ENCODE measurements at places on chromosomes 5 and 9.

DNA sequence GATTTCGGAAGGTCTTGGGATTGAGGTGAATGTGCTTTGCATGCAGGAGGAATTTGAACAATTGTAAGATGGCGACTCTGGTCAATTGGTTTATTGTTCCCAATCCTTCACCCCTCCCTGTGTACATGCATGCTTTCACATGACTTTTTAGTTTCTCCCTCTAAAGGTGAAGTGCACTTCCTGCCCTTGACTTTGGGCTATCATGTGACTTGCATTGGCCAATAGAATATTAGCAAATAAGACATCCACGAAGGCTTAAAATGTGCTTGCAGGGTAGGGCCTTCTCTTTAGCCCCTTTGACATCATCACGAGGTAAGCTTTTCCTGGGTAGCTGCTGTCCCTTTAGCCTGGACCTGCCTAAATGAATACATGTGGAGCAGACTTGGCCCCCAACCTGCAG is 8.1 kb upstream of the ZBTB43 start:
- DNase-seq = no peak

DNA sequence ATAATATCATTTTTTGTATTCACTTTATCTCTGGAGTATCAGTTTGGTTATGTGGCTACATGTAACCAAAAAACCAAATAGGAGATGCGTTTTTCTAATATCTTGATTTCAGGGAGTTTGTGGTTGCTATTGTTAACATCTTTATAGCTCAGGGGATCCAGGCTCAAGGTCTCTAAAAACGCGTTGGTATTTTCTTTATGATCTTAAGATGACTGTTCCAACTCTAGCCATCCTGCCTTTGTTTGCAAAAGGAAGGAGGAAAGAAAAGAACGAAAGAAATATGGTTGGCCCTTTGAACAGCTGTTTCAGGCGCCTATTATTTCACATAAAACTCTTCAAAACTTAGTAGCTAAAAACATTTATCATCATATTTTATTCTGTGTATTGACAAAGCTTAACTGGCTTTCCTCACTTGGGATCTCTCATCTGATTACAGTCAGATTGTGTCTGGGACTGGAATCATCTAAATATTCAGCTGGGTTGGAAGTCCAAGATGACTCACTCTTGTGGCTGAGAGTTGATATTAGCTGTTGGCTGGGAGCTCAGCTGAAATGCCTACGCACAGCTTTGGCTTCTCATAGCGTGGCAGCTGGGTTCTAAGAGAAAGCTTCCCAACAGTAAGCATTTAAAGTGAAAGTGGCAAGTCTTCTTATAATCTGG is 60.1 kb downstream of the FAM174A start:
- no peak for DNase-seq

DNA sequence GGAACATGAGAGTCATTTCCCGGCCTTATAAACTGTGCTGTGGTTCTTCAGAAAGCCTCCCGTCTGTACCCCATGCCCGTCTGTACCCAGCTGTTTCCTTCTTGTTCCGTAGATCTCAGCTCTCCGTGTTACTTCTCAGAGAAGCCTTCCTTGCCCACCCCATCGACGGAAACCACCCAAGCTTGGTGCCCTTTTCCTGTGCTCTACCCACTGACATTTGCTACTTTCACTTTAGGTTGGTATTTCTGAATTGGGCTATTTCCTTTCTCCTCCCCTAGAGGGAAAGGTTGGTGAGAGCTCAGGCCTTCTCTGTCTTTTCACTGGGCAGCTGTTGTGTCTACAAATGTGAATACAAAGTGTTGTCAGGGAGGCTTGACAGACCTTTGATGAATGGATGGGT is 764.5 kb upstream of the ADAMTS16 start:
- no peak for DNase-seq

- peak; percentile 21 for DNase-seq
These were observed 197.1 kb downstream of the TMC1 start for GRCh38 chr9:72718503-72718902.

GRCh38 chr9:105255421-105255820 is 11.0 kb downstream of the SLC44A1 start:
- no peak for DNase-seq

DNA sequence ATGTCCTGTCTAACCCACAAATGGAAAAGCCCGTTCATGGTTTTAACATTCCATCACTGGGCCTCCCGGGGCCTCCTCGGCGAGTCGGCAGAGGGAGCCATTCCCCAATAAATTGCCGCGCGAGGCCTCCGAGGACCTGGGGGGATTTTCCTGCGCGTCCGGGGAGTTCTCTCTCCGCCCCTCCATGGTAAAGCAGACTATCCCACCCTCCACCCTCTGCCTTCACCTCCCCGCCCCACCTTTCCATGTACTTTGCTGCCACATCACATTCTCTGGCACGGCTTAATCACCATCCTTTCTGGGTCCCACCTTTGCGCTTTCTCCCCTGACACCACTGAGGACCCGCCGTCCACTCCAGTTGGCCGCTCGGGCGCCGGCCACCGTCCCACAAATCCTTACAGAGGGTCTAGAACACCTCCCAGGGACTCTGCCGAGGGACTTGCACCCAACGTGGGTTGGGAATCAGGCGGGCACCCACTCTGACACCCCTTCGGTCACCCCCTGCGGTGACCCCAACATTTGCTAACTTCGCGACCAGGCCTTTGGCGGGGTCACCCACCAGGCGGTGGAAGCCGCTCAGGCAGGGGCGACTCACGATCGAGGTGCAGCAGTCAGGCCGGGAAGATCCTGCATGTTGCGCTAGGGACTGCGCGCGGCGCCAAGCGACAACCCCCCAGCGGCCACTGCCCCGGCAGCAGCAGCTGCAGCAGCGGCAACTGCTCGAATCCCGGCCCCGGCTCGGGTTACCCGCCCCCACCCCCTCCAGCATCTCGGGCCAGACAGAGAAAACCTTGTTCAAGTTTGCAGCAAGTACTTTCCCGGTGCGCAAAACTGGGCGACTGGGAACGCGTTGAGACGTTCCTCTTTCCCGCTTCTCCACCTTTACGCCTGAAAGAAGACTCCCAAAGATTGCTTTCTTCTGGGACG is at the start of gene MEGF10:
MEGF10 (plus strand) TSS at position 778 of the 927 bp plus-strand sequence. CDS start 40,513 bp downstream, outside the sequence.
- DNase-seq = peak; percentile 59

GRCh38 chr5:124686239-124687004 is 60.0 kb downstream of the ZNF608 start:
- DNase-seq = no peak
